Naive thymus-derived CD4-positive, alpha-beta T cell (primary cell): ENCODE measurements at places on chromosomes 6 and 20. TPM values are rescaled to one million over a fixed set of nuclear protein-coding genes. Genes with fewer than 3 reads are reported as not detected.

MEI4 gene
- 0.05 TPM for total RNA-seq

PRSS35 gene
- not detected for total RNA-seq

TNFRSF6B gene
- not detected for total RNA-seq

GRCh38 chr6:25922301-25922700, 8.2 kb downstream of the SLC17A2 start:
- no peak for DNase-seq

- no peak for DNase-seq
Observed at GRCh38 chr6:63560801-63561287, 11.4 kb upstream of the LOC128125822 start.

DNA sequence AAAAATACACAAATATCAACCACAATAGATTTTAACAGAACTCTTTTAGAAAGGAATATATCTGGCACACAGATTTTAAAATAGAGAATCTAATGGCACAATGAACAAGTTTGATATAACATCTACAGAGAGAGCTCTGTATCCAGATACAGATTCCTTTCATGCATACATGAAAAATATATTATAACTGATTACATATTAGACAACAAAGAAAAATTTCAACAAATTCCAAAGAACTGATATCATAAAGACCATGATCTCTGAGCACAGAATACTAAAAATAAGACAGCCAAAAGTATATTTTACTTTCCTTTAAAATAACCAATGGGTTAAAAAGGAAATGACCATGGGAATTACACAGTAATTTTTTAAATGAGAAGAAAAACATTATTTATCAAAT, 74.1 kb upstream of the MAP7 start:
- DNase-seq, result no peak

- DNase-seq, result no peak
Observed at GRCh38 chr6:150263765-150264404, 104.9 kb upstream of the IYD start.

DNA sequence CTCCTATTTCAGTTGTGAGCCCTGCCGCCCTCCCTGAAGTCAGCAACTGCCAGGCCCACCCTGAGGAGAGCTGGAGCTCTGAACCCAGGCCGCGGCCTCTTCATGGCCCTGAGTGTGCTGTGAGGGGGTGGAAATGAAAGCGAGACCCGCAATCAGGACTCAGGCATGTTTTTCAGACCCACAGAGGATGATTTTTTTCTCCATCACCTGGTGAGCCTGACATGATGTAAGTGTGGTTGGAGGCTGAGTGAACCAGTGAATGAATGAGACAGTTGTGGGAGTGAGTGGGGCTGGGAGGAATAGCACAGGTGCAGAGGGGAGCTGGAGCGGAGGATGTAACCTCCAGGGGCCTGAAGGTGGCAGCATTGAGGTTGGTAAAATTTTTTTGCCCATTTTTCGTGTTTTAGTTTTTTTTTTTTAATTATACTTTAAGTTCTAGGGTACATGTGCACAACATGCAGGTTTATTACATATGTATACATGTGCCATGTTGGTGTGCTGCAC, 18.3 kb downstream of the RAET1L start:
- peak; percentile 41 for DNase-seq

DNA sequence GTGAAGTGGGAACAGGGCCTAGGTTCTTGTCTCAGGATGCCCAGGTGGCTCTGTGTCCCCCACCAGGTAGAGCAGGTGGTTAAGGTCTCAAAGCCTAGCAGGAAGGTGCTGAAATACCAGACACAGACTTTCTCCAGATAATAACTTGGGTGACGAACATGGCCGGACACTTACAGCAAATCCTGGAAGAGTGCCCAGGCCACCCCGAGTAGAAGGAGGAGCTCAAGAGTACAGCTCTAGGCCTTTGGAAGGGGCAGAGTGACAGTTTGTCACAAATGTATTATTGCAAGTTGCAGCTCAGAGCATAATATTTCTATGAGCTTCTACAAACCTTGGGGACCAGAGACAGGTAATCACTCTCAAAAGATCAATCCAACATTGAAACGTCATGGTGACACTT, 251.6 kb upstream of the SOX4 start:
- no peak for DNase-seq

- no peak for DNase-seq
Observed at GRCh38 chr6:24909241-24910216, 26.2 kb downstream of the RIPOR2 start.

GRCh38 chr6:153625089-153625488, 414.0 kb upstream of the OPRM1 start:
- no peak for DNase-seq

GRCh38 chr6:169034516-169035167, 219.0 kb downstream of the THBS2 start:
- no peak for DNase-seq
